ENCODE measurements at places on chromosomes 12 and 14.
A peak's percentile ranks its signal among the peaks of the same experiment; 100 is the strongest.

GRCh38 chr14:90842726-90843125 is 26.5 kb upstream of the TTC7B start:
- no peak for DNase-seq

DNA sequence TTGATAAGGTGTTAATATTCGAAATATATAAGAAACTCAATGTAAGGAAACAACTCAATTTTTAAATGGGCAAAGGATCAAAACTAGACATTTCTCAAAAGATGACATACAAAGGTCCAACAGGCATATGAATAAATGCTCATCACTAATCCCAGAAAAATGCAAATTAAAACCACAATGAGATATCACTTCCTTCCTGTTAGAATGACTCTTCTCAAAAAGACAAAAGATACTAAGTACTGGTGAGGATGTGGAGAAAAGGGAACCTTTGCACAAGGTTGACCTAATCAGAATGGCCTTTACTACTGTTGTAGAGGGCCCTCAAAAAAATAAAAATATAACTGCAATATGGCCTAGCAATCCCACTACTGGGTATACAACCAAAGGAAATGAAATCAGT is 383.4 kb downstream of the KCNH5 start:
- no peak for DNase-seq

DNA sequence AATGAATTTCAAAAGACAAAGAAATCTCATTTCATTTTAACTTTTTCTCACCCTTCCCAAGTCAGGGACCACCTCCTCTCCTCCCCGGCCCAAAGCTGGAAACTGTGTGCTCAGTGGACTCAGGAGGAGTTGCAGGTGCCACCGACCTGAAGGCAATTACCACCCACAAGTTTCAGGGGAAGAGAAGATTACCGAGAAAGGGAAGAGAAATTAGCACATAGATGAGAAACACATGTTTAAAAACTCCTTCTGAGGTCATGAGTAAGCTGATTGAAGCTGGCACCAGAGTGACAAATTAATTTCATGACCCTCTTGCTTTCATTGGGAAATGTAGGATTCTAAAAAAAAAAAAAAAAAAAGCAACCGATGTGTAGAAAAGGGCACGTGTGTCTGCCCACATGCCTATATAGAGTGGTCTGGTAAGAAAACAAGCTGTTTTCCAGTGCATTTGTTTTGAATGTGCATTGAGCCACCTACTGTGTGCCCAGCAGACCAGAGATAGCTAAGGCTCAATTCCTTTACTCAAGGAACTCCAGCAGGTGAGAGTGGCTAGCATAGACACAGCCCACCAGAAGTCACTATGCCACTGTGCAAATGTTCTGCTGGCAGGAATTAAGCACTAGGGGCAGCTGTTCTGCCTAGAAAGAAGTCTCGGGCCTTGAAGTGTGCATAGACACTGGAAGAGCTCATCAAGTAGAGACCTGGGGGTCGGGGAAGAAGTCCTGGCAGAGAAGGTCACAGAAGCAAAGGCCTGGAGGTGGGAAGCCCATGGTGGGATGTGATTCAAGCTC is 30.5 kb downstream of the DPF3 start:
- no peak for DNase-seq

- peak; percentile 53 for DNase-seq
Measured at GRCh38 chr14:105026033-105026785, 5.3 kb upstream of the CDCA4 start.

DNA sequence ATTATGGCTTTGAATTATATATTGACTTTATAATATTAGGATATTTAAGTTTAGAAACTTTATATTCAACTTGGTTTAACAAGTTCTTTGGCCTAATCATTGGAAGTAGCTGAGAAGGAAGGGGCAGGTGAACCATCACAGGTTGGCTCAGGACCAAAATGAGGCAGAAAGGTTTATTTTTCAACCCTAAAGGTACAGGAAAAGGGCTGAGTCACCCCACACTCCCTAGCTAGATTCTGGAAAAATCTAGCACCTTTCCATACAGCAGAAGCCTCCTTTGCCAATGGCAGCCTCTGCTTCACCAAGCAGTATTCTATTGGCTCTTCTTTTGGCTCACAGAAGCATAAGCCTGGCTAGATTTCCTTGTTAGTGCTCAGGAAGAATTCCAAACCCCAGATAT is 19.3 kb upstream of the MED6 start:
- DNase-seq = no peak

- DNase-seq = no peak
Measured at GRCh38 chr14:69092840-69093422, 60.0 kb downstream of the DCAF5 start.

DNA sequence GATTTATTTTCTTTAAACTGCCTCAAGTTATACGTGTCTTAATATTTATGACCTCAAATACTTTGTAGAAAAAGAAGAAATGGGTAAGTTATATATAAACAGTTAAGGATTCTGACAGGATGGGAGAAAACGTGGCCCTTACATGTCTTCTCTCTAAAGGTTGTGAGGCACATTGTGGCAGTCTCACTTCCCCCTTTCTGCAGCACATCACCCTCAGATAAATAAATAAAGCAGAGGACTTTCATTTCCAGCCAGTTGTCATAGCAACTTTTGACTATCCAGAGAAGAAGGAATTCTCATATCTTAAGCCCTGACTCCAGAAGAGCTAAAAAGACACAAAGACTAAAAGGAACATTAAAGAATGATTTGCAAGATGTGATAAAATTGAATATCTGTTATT is 28.8 kb upstream of the CEP83 start:
- DNase-seq = no peak

- peak; percentile 13 for DNase-seq
Measured at GRCh38 chr14:104876251-104876699, 11.2 kb downstream of the CEP170B start.

DNA sequence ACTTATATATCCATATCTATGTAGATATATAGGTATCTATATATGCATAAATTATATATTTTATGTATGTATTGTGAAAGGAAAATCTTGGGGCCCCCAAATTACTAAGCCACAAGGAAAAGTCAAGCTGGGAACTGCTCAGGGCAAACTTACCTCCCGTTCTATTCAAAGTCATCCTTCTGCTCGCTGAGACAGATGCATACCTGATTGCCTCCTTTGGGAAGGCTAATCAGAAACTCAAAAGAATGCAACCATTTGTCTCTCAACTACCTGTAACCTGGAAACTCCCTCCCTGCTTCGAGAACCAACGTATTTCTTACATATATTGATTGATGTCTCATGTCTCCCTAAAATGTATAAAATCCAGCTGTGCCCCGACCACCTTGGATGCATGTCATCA is 58.8 kb upstream of the C14orf132 start:
- no peak for DNase-seq

- DNase-seq = peak; percentile 69
Measured at GRCh38 chr14:68245146-68246073, 425.8 kb downstream of the RAD51B start.

GRCh38 chr14:99571303-99571986 is 32.6 kb downstream of the CCDC85C start:
- peak; percentile 40 for DNase-seq

DNA sequence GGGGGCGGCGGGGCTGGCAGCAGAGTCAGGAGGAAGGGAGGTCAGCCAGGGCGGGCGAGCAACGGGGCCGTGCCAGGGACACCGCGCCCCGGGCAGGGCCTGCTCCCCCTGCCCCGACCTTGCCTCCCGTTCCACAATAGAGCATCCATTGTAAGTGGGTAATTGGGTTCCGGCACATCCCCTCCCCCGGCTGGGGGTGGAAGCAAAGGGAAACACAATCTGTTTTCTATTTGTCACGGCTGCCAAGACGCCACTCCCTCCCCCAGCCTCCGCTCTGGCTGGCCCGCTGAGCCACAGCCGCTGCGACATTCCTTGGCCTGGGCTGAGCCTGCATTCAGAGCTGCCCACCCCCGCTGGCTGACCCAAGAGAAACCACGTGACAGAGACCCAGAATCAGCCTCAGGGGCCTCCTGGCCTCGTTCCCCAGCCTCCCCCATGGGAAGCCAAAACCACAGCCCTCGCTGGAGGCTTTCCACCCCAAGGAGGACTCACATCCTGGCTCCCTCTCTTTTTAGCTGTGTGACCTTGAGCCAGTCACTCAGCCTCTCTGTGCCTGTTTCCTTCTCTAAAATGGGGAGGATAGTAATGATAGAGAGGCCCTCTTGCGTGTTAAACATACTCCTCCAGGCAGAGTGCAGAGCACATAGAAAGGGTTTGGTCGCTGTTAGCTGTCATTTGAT is 117.6 kb downstream of the SCARB1 start:
- peak; percentile 97 for DNase-seq

- DNase-seq = no peak
Measured at GRCh38 chr12:30630076-30630978, 65.3 kb downstream of the IPO8 start.

GRCh38 chr14:59107819-59108218 is 80.6 kb upstream of the DAAM1 start:
- no peak for DNase-seq

DNA sequence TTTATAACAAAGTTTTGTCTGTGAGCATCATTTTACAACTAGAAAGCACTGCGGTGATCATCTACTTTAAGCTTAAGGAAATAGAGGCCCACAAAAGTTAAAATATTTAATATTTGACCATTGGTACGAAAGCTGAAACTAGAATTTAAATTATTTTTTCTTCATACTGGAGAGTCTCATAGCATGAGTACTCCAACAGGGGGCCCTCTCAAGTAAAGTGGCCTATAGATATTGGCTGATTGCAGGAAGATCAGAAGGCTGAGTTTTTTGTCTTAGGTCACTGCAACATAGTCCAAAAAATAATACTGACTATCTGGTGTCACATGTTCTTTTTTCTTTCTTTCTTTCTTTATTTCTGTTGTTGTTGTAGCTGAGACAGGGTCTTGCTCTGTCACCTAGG is 75.3 kb upstream of the ZDHHC17 start:
- DNase-seq = no peak

- peak; percentile 47 for DNase-seq
Measured at GRCh38 chr12:65364046-65364445, 85.6 kb downstream of the MSRB3 start.

DNA sequence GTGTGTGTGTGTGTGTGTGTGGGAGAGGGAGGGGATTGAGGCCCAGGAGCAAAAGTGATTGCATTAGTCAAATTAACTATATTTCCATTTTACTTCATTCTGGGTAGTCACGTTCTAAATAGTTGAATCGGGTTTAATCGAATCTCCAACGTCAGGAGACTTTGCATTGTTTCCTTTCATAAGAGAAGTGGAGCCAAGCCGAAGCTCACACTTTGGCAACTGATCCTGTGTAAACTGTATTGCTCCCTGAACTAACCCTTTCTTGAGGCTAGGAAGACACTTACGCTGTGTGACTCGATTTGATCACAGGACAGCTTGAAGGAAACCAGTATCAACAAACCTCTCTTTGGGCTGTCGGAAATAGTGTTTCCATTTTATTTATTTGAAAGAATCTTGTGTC is 363.4 kb upstream of the ATP2B1 start:
- no peak for DNase-seq

GRCh38 chr12:40819436-40820108 is 127.3 kb downstream of the CNTN1 start:
- DNase-seq = peak; percentile 10

DNA sequence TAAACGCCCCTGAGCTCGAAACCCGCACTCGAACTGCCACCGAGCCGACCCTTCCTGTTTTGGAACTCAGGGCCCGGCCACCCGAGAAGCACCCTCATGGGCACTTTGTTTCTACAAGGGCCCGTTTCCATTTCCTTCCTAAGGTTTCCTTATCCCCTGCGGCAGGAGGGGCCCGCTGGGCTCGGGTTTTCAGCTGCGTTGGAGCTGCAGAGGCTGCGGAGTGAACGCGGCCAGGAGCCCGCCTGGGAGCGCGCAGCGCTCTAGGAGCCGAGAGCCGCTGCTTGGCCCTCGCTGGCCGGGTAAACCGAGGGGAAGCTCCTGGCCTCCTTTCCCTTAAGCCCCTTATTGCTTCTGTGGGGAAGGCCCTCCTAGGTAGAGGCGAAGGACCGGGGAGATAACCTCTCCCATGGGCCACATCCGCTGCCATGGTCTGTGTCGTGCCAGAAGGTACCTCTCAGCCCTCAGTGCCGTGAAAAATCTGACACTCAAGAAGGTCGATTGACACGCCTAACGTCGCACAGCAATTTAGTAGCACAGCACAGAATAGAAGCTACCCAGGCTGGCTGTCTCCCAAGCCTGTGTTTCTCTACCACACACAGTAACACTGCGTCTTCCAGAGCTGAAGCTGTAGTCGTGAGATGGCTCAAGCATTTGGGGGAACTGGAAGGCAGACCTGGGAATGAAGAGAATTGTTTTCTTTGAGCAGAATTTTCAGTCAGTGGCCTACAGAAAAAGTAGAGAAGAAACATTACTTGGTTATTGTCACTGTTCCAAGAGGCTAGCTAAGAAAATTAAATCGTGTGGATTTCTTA is 12.9 kb upstream of the CALM1 start:
- DNase-seq = peak; percentile 37

GRCh38 chr12:6257007-6257406 is 53.5 kb upstream of the PLEKHG6 start:
- no peak for DNase-seq

- peak; percentile 23 for DNase-seq
Measured at GRCh38 chr14:50363714-50364111, 33.0 kb downstream of the CDKL1 start.

- DNase-seq = peak; percentile 89
Measured at GRCh38 chr14:28596391-28596790, 170.2 kb upstream of the FOXG1 start.

DNA sequence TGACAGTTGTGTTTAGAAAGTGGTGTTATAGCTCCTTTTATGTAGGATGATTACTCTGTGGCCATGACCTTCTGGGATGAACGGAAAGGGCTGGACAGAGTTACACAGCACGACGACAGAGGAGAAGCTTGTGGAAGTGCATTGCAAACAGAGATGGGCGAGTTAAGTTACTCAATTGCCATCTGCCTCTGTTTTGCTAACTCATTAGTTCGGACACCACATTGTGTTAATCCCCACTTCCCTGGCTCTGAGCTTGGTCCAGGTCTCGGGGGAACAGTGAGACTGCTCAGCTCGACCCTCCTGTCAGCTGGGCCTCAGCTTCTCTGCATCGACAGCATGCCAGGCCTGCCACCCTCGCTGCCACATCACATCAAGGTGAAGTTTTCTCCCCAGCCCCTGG is 408.0 kb downstream of the ZFP36L1 start:
- no peak for DNase-seq

GRCh38 chr14:71907793-71908515 is 24.3 kb upstream of the RGS6 start:
- DNase-seq = no peak

DNA sequence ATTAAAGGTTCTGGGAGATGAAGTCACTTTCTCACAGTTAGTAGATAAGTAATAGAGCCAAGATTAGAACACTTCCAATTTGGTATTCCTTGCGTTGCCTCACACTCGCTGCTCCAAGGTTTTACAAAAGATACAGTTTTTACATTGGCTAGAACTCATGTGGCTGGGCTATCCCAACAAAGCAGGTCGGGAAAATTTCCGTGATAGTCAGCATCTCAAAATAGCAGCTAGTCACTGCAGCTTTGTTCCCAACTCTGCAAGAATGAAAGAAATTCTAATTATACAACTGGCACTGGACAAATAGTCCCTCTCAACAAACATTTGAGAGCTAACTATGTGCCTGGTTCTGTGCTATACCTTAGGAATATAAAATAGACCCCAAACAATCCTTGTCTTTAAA is 24.6 kb upstream of the PPP1R12A start:
- DNase-seq = no peak
